Upper lobe of right lung (tissue), 1 donor: ENCODE measurements at places on chromosomes 6 and 20.

- no peak for DNase-seq
Observed at GRCh38 chr20:21280522-21281016, 22.6 kb upstream of the XRN2 start.

DNA sequence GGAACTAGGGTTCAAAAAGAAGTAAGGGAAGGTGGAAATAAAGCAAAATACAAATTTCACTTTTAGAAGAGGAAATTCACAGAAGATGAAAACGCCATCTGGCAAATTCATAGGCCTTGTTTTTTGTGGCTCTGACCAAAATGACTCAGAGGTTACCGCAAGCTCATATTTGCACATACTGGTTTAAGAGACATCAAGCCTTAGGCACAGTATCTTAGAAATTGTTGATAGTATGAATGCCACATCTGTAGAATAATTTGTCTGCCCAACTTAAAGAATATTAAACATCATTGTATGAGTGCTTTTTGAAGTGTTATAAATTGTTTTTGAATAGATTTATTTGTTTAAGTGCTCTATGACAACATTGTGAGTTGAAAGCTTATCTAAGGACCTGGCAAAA, 10.6 kb downstream of the TAAR1 start:
- no peak for DNase-seq

- DNase-seq, result no peak
Observed at GRCh38 chr6:39876826-39877225, 57.4 kb downstream of the MOCS1 start.

DNA sequence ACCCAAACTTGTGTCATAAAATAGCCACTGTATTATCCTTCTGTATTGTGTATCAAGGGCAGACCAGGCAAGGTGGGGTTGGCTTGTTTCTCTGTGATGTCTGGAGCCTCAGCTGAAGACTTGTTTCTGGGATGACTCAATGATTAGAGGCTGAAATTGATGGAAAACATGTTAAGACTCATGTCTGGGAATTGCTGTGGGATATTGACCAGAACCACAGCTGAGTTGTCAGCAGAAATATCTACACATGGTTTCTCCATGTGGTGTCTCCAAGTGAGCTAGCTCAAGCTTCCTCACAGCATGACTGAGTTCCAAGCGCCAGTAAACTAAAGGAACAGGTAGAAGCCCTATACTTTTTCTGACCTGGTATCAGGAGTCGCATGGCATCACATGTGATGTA, 128.5 kb upstream of the SYNDIG1 start:
- DNase-seq, result no peak

- peak; percentile 70 for DNase-seq
Observed at GRCh38 chr6:105994118-105994590, 92.0 kb upstream of the PRDM1 start.

- peak; percentile 35 for DNase-seq
Observed at GRCh38 chr20:48599748-48600469, 227.9 kb downstream of the PREX1 start.

- DNase-seq, result no peak
Observed at GRCh38 chr6:148491638-148492251, 149.1 kb downstream of the SASH1 start.

DNA sequence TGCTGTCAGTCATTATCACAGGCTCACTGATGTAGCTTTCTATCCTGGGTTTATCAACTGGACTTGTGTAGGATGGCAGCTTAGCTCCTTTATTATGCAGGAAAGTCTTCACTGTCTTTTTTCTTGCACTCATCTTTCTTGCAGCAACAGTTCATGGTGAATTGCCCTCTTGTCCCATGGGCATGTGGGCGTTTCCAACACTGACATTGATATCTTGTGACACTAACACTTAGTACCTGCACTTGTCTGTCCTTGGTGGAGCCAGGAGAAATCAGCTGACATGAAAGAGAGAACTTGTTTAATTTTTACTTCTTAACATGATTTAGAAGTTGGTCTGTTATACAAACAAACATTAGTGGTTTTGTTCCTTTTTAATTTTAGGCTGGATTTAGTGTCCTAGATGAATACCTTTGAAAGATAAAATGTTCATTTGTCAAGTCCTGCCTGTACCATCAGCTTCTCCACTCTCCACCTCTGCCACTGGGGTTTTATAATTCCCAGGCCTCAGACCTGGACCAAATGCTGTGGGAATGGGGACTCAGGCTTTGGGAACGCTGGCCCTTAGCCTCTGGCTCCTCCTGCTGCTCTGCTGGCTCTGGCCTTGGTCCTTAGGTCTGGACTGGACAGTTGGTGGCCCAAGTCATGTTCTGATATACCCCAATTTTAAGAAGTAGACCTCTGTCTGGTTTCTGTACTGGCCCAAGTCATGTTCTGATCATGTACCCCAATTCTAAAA, 161.0 kb upstream of the LAMP5 start:
- DNase-seq, result no peak

- DNase-seq, result no peak
Observed at GRCh38 chr6:8085053-8085511, 17.3 kb downstream of the EEF1E1 start.

DNA sequence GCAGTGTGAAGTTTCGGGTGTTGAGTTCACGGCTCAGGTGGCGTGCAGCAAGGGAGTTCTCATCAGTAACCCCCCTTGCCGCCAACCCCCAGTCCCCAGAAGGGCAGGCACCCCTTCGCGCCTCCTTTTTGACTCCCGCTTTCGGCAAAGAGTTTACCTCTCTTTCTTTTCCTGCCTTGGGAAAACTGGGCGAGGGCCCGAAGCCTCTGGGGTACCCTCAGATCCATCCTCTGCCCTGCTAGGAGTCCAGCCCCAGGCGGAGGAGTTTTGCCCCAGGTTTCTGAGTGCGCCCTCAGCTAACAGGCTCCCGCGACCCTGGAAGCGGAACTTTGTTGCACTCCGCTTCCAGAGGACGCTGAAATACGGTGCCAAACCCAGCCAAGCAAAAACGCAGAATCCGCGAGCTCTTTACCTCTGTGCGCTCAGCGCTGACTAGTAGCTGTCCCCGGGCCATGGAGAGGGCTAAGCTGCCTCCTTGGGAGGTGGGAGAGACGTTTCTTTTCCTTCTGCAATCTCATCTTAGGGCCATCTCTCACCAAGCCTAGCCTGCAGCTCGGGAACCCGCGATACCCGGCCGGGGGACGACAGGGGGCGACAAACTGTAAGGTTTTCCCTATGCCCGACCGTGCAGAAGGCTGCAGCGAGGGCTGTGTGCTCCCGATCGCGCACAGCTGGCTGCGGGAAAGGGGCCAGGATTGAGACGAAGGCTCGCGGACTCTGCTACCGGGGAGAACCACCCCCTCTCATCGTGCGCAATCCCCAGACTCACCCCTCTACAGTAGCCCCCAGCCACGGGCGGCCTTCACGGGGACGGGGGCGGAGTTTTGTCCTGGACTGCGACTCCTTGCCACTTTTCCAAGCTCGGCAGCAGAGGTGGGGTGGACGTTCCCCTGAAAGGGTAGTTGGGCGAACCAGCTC, 2.7 kb upstream of the PAX1 start:
- DNase-seq, result peak; percentile 76

- no peak for DNase-seq
Observed at GRCh38 chr6:140275725-140276124, 901.3 kb upstream of the CITED2 start.

GRCh38 chr6:48881551-48881950, 581.5 kb downstream of the MMUT start:
- no peak for DNase-seq

DNA sequence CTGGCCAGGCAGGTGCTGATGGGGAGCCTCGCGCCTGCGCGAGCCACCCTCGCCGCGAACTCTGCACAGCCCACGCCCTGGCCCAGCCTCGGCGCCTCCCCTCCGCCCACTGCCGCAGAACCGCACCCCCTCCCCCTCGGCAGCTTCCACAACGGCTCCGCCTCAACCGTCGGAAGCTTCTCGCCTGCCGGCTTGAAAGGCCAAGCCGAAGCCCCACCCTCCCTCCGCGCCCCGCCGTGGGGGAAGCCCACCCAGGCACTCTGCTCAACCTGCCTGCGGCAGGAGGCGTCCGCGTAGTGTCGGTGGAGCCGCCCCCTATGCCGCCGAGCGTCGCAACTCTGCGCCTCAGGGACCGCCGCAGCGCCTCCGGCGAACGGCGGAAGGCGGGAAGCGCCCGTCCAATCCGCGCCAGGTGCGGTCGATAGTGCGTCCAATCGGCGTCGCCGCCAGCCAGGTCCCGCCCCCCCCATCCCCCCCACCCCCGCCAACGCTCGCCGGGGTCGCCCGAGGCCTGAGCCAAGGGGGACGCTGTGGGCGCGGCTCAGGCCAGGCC, at the start of gene SYCP2:
TSS of gene SYCP2 (minus strand) at position 342 of the 553 bp plus-strand sequence. CDS start 11,224 bp downstream, outside the sequence.
- peak; percentile 78 for DNase-seq

DNA sequence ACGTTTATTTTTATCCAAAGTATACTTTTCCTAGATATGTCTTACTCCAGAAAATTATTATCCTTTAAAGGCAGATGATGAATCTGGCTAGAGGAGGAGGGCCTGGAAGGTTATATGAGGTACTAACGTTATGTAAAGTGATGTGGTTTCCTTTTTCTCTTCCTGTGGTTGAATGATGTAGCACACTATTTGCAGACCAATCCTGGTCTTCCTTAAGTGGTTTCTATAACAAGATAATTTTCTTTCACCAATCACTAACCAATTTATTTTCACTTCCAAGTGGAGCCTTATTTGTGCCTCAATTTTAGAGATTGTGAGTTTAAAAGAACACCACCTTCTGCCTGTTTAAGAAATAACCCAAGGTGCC, 154.6 kb upstream of the SOX4 start:
- no peak for DNase-seq
